ENCODE measurements at places on chromosomes 6 and 20. TPM values are rescaled to one million over a fixed set of nuclear protein-coding genes. Genes with fewer than 3 reads are reported as not detected.

Gene ZSCAN31
- 10.7 TPM for total RNA-seq

Gene SLC32A1
- total RNA-seq = not detected

Gene SCUBE3
- total RNA-seq = 2.4 TPM

Gene GATA5
- 0.46 TPM for total RNA-seq

Gene ZNF165
- 12.1 TPM for total RNA-seq

GRCh38 chr20:62052842-62053464 lies 12.7 kb downstream of the TAF4 start:
- DNase-seq = no peak

- DNase-seq = peak; percentile 65
These were observed 36.9 kb upstream of the TRAF3IP2 start for GRCh38 chr6:111642463-111643158.

DNA sequence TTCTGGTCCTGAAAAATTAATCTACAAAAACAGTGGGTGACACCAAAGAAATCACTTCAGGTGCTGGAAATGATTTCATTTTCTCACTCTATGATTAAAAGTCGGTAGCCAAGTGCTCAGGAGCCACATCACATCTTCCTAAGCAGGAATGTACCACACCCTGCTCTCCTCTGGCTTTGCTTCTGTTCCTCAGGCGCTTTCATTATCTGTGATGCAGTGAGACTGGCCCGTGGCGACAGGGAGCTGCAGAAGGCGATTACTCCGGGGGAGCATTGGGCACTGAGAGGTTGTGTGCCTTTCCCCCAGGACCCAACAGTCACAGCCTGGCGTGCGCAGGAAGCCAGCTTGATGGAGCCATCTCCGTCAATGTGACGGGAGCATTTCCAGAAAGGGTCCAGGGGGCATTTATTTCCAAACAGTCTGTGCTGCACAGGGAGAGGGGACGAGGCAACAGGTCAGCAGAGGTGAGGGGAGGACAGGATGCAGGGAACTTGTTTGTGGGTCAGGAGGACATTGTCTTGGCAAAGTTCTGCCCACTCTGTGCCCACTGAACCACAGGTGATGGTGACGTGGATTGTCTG lies 5.6 kb upstream of the ZNF831 start:
- DNase-seq = no peak

DNA sequence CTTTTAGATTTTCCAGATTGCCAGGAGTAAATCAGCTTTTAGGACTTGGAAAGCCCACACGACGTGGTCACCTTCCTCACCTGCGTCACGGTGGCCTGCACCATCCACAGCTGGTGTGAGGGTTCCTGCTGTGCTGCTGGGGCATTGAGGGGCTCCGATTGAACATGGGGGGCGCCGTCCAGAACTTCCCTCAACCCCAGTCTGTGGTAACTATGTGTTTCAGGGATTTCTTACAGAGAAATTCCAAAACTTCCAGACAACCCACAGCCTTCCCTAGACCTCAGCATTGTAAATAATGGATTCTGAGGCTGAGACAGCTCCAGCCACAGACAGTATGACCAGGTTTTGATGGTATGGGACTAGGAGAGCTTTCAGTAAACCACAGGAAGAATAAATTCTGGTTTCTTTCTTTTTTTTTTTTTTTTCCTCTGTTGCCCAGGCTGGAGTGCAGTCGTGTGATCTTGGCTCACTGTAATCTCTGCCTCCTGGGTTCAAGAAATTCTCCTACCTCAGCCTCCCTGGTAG lies 46.7 kb upstream of the IRF4 start:
- DNase-seq = no peak

- peak; percentile 31 for DNase-seq
These were observed 726.6 kb downstream of the RFPL4B start for GRCh38 chr6:113073611-113074191.

GRCh38 chr20:12644461-12644860 lies 364.3 kb upstream of the SPTLC3 start:
- no peak for DNase-seq

- peak; percentile 19 for DNase-seq
These were observed 33.0 kb upstream of the HFE start for GRCh38 chr6:26053992-26054780.

All from PC-3 (cell line).